Stimulated activated CD4-positive, alpha-beta T cell treated with anti-CD3 and anti-CD28 coated beads, Interleukin-1b, Interleukin-23, amount 100 ng/mL, for 24 hours (primary cell): ENCODE measurements at places on chromosomes 3 and 15.

DNA sequence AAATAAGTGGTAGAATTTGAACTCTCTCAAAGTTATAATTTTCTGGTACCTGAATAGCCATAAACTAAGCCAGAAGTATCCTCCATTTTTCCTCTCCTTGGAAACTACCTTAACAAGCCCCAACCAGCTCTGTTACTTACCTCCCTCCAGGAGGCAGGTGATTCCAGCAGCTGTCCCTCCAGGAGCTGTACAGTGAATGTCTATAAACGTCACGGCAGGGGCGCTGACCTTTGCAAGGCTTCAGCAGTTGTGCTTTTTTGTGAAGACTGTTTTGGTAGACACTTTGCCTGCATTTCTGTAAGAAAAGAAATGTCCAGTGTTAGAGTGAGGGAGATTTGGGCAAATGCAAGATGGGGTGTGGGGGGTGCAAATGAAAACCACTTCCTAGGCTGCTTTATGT is 67.2 kb downstream of the LEO1 start:
- DNase-seq = no peak

DNA sequence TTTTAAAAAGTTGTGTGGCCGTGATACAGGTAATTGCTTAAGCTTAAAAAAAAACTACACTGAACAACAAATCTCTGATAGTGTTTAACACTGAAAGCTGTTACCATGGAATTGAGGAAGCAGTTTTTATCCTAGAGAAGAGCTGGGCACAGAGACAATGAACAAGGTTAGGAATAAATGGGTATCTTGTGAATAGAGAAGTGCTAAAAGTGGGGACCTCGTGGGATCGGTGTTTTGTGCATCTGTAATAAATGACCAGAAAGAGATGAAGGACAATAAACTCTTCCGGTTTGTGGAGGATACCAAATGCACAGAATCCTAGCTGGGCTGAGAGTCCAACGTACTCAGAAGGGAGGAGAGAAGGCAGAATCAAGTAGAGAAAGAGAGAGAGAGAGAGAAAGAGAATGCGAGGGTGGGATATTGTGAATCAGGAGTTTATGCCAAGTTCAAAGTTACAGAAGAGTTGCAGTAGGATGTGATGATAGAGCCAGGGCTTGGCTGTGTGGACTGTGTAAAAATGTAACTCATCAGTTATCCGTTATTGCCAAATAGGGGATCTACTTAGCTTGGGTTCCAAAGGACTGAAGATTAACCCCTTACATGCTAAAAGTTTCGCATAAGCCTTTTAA is 148.9 kb downstream of the IL20RB start:
- DNase-seq = no peak

DNA sequence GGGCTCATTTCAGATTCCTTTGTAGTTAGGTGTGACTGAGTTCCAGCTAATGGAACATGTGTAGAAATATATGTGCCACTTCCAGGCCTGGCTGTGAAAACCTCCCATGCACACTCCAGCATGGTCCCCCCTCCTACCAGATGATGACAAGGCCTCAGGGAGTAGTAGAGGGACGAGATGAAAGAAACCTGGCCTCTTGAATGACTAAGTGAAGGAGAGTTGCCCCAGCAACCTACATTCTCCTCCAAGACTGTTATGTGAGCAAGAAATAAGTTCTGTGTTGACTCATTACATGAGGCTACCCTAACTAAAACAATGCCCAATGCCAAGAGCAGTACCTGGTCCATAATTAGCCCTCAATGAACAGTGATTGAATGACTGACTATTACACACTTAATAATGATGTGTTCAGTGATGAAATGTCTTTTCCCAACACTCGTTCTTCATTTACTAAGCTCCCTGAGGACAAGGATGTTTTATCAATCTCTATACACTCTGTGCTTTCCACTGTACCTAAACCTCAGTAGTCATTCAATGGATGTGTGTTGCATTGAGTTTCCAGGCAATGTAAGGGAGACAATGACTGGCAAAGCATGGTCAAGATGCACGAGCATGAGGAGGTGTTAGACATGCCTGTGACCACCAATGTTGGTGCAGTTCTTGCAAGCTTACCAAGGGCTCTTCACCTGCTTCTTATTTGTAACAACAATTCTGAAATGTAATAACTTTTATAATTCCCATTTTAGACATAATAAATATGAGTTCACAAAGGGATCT is 62.0 kb upstream of the BCL6 start:
- no peak for DNase-seq

GRCh38 chr3:47239929-47240328 is 42.7 kb downstream of the KIF9 start:
- no peak for DNase-seq

DNA sequence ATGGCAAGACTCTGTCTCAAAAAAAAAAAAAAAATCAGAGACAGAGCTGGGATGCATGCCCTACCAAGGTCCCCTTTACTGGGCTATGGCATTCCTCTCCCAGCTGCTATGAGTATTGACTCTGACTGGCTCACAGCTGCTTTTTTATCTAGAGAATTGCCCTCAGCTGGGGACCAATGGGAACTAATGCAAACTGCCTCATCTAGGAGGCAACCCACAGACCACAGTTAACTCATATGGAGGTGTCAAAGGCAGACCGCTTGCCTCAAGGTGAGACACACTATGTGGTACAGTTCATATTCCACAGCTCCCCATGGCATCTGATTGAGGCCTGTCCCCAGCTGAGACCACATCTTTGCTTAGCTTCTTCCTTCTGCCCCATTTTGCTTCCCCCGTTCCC is 183.5 kb upstream of the EOMES start:
- DNase-seq = no peak

GRCh38 chr3:102360183-102360860 is 74.5 kb upstream of the ZPLD1 start:
- no peak for DNase-seq

DNA sequence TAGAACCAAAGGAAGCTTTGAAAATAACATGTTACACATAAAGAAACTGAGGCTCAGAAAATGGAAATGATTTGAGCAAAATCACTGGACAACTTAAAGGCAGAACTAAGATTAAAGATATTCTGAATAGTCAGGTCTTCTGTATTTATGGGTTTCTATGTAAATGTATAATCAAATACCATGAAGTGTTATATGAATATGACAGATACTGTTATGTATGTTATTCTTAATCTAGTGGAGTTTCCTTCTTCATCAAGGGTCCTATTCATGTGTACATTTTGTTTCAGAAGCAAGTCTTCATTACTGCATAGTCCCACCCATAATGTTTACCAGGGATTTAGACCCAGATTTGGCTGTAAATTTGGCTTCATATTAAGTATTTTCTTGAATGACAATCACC is 470.9 kb upstream of the TPRG1 start:
- no peak for DNase-seq

- no peak for DNase-seq
Observed at GRCh38 chr3:146542179-146542578, 2.2 kb downstream of the PLSCR1 start.

- DNase-seq = no peak
Observed at GRCh38 chr15:69983696-69984265, 113.9 kb downstream of the TLE3 start.

- no peak for DNase-seq
Observed at GRCh38 chr3:188353426-188353825, 199.5 kb downstream of the LPP start.

DNA sequence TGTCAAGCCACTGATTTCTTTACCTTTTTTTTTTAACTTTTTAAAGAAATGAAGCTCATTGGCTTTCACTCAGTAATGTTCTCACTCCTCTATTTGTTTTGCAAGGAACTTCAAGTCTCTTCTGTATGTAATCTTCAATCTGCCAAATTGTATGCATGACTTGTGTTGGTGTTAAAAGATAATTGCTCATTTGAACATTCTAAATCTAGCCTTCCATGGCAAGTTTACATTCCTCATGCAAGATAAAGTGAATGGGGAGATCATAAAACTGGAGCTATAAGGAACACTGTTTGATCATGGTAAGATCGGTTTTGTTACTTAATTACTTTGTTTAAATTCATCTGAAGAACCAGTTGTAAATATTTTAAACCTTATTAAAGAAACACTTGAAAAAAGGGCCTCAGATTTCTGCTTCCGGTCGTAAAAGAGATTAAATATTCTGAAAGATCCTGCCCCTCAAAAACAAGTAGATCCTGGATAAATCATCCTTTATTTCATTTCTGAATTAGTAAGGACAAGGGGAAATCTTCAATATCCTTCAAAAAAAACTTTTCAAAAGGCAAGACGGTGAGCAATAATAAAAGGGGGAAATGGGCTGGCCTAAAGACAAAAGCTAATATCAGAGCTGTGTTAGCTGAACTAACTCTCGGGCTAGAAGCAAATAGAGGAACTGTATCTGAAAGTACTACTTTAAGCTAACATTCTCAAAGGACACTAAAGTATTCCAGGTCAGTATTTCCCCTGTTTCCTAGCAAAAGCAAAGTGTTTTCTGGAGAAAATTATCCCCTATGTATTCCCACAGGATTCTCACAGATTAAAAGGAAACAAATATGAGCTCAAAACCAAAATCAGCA is 107.0 kb upstream of the ATP11B start:
- no peak for DNase-seq

- no peak for DNase-seq
Observed at GRCh38 chr3:128616516-128617269, 33.9 kb downstream of the RPN1 start.

DNA sequence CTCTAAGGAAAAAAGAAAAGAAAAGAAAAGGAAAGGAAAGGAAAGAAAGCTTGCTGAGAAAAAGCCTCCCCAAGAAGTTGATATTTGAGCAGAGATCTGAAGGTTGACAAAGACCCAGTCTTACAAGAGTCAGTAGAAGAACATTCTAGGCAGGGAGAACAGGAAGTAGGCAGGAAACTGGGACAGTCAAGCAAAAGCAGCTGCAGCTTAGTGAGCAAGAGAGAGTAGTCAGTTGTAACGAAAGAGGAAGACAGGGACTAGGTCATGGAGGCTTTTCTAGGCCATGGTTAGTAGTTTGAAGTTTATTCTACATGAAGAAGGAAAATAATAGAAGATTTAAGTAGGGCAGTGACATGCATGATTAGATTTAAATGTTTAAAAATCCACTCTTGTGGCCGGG is 31.8 kb upstream of the KLHL6 start:
- no peak for DNase-seq

- no peak for DNase-seq
Observed at GRCh38 chr3:197132916-197133530, 103.4 kb upstream of the MELTF start.

DNA sequence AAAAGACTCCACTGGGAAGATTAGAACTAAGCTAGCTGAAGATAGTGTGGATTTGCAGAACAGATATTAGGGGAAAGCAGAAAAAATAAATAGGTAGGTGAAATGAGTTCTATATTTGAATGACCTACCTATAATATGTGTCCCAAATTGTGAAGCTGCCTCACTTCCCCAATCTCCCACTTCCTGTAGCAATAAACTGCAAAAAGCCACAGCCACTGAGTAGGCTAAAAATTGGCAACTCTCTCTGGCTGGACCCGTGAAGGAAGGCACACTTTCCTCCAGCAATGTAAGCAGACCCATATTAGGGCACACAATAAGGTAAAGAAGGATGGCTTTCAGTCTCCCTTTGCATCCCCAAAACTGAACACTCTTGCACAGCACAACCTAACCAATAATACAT is 43.7 kb upstream of the NECTIN3 start:
- DNase-seq = no peak

GRCh38 chr3:79146024-79146423 is 621.8 kb downstream of the ROBO1 start:
- DNase-seq = no peak

DNA sequence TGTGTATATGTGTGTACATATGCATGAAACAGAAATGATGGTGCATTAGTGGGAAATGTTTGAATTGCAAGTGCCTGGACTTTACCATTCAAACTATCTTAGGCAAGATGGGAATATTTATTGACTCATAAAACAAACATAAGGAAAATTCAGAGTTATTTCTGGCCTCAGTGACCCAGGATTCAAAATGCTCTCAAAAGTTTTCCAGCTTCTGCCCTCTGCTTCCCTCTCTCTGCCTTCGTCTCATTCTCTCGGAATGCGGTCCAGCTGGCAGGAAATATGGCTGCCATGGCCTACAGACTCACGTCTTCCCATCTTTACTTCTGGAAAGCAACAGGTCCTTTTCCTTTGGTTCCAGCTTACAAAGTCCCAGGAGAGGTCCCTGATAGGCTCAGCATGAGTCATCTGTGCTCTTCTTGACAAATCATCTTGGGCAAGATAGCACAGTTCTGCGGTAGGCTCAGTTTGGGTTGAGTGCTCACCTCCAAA is 8.7 kb upstream of the ZNF774 start:
- DNase-seq = no peak

DNA sequence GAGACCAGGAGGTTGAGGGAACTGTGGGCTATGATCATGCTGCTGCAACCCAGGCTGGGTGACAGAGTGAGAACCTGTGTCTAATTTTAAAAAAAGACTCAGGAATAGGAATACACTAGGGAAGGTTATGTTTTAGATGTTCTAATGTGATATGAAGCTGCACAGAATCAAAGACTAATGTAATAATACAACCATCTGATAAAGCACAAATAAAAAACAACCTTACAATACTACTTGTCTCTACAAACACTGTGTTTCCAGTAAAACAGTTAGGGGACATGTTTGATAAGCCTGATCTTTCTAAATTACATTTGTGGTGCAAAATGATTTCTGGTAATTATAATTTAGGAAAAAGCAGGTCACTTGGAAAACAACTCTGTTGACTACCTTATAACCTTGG is 56.7 kb downstream of the RBMS3 start:
- no peak for DNase-seq

DNA sequence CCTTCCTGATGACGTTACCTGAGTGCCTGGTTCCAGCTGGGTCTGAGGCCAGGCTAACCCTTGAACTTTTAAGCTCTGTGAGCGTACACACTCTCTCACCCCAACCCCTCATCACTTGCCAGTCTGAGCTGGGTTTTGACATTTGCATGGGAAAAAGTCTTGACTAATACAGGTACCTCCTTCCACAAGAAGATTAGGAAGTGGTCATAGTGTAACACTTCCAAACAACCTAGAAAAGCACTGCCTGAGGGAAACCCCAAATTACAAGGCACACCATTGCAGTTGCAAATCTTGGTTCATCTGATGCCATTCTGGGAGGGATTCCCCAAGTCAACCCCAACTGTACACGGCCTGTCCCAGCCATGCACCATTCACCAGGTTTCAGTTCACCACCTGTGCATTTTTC is 499.8 kb downstream of the FOXP1 start:
- no peak for DNase-seq

DNA sequence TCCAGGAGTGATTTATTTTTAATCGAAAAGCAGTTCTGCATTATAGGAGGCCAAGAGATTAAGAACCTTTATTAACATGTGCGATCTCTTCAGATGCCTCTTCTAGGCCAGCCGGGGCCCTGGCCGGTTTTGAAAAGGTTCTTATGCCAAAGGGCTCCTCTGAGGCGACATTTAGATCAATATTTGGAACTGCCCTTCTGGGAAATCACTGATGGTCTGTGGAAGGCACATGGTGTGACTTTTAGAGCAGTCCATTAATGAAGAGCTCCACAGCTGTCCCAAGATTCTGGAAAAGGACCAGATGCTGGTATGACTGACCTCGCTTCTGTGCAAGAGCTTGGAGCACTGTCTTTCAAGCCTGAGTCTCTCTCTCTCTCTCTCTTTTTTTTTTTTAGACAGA is 19.7 kb downstream of the MGLL start:
- no peak for DNase-seq
